ENCODE measurements at places on chromosomes 11 and 22.

DNA sequence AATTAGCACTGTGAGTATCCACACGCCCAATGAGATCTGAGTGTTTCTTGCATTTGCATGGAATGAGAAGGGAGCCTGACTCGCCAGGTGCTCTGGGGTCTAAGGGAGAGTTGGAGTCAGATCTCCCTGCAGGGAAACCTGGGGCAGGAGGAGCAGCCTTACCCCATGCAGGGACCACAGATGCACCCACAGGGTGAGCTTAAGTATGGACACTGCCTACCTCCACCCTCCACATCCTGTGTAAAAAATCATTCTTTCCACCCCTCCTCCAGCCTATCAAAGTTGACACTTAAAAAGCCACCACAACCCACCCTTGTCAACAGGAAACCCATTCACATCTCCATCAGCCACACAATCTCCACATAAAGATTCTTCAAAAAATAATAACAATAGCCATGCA, 67.0 kb upstream of the IGLL5 start:
- DNase-seq: no peak

GRCh38 chr22:44706488-44706887, 4.5 kb downstream of the PRR5 start:
- DNase-seq: no peak

GRCh38 chr11:66894141-66894540, 37.3 kb downstream of the LRFN4 start:
- no peak for DNase-seq

GRCh38 chr11:71936825-71937224, 8.0 kb downstream of the RNF121 start:
- no peak for DNase-seq

DNA sequence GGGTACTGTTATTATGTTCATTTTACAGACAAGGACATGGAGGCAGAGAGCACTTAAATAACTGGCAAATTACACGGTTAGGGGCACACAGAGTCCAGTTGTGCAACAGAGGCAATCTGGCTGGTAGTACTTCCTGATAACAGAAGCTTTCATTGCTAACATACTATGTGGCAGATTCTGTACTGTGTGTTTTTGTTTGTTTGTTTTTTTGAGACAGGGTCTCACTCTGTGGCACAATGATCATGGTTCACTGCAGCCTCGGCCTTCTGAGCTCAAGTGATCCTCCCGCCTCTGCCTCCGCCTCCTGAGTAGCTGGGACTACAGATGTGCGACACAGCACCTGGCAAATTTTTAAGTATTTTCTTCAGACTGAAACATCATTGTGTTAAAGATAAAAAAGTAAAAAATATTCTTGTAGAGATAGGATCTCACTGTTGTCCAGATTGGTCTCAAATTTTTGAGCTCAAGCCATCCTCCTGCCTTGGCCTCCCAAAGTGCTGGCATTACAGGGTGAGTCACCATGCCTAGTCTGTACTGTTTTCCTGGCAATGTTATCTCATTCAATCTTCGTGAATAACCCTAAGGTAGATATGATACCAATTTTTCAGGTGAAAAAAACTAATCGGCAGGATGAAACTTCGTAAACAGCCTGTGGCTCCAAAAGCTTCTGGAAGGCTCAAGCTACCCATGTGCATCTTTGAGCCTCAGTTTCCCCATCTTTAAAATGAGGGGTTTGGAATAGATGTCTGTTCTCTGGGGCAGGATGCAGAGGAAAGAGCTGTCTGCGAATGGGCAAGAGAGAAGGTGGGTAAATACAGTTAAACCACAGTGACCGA, 921 bp upstream of the NUCB2 start:
- DNase-seq: no peak

GRCh38 chr22:19779685-19780268, 19.2 kb downstream of the TBX1 start:
- DNase-seq: no peak

- DNase-seq: no peak
Observed at GRCh38 chr11:3913921-3914320, 58.5 kb downstream of the STIM1 start.

DNA sequence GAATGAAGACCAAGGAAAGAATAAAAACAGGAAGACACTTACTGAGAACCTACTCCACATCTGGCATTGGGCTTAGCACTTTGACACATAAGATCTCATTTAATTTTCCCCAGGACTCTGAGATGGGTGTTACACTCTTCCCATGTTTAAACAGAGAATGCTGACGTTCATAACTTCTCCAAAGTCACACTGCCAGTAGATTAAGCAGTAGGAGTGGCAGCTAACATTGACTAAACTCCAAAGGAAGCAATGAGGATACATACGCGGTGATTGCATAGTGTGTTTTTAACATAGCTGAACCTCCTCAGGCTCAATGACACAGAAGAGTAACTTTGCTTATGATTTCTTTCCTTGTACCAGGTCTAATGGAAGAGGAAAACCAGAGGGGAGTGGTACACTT, 14.5 kb upstream of the OR10V1 start:
- DNase-seq: no peak

DNA sequence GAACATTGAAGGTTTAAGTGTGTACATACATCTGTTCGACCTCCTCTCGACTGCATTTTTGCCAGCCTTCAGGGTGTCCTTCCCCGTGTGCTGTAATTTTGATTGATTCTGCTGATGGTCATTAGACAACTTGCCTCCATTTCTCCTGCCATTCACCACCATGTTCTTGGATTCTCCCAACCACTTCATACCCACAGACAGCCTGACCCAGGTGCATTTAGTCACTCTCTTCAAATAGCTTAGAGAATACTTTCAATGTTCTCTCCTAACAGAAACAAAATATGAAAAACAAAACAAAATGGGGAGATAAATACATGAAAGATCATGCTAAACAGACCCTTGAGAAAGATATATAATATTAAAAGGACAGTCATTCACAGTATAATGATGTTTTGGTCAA, 23.2 kb downstream of the KMT5B start:
- DNase-seq: no peak

DNA sequence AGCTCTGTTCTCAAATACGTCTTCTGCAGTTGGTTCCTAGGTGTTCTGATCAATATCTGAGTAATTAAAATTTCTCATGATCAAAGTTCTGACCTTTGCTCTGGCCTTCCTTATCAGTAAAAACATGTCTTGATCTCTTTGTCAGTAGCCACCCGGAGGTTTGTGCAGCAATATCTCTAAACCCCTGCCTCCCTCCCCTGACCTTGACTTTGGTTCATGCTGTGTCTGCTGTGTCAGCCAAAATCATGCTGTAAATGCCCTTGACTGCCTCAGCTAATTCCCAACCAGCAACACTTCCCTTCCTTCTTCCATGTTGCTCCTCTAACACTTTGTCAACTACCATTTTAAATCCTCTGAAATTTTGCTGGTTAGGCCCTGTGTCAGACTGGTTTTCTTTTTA, 424.7 kb downstream of the FAM181B start:
- no peak for DNase-seq

GRCh38 chr22:47460176-47460575, 697.7 kb downstream of the TBC1D22A start:
- no peak for DNase-seq

GRCh38 chr11:76314741-76315090, 66.2 kb downstream of the THAP12 start:
- DNase-seq: no peak

- peak; percentile 62 for DNase-seq
Observed at GRCh38 chr22:50599816-50600455, 657 bp upstream of the MAPK8IP2 start.

DNA sequence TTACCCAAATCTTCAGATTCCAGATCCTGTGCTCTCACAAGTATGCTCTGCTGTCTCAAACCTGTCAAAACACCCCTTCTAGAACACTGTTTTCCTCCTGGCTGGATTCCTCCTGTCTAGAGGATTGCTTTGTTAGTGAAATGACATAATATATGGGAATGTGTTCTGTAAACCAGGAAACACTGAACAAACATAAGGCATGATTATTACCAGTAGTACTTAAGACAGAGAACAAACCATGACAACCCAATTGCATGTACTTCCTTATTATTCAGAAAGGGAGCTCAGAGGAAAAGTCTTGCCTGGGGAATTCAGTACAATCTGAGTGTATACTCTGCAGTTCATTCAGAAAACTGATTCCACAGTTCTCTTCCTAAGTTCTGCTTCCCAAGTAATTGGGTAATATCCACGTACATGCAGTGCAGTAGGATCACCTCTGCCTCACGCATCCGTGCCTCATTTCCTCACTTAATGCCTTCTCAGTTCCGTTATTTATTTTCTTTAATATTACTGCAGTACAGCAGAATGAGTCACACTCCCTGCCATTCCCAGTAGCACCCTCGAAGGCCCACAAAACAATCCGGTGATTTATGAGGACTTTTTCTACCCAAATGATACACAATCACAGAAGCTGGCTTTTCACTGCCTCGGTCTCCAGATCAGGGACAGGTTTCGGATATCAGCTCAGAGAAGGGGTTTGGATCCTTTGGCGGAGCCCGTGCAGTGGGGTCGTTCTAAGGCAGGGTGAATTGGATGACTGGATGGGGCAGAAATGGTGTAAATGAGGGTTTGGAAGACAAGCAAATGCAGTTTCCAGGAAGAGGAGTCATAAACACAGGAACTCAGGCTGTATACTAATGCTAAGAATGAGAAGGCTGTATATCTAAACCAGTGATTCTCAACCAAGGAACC, 896.9 kb downstream of the KCNA4 start:
- no peak for DNase-seq

DNA sequence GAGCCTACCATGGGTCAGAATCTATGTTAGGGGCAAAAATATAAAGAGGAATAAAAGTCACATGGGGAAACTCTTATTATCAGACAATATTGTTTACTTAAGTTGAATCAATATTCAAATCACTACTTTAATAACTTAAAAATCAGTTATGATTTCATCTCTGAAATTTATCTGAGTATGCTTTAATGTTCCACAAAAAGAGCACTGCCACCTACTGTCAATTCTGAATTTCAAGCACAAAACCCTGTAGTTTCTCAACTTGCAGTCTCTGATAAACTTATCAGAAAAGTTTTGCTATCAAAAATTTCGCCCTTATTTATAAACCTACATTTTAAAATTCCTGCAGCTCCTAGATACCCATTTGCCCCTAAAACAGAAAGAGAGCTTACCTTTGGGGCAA, 47.3 kb downstream of the RDX start:
- no peak for DNase-seq

DNA sequence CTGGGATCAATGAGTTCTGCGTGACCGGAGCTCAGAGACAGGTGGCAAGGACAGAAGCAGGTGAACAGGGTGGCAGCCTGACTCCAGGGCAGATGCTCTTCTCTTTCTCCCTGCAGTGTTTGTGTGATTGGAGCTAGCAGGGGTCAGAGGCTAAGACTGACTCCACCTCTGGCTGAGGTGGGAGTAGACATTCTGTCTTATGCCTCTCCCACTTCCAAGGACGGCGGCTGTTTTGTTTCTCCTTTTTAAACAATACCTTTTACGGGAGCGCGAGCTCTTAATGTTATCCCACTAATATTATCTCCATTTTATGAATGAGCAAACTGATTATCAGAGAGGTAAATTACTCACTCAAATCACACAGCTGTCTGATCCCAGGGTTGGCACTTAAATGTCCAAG, 323.7 kb downstream of the MIAT start:
- DNase-seq: no peak

- peak; percentile 25 for DNase-seq
Observed at GRCh38 chr22:22823131-22823810, 64.3 kb upstream of the IGLL5 start.

DNA sequence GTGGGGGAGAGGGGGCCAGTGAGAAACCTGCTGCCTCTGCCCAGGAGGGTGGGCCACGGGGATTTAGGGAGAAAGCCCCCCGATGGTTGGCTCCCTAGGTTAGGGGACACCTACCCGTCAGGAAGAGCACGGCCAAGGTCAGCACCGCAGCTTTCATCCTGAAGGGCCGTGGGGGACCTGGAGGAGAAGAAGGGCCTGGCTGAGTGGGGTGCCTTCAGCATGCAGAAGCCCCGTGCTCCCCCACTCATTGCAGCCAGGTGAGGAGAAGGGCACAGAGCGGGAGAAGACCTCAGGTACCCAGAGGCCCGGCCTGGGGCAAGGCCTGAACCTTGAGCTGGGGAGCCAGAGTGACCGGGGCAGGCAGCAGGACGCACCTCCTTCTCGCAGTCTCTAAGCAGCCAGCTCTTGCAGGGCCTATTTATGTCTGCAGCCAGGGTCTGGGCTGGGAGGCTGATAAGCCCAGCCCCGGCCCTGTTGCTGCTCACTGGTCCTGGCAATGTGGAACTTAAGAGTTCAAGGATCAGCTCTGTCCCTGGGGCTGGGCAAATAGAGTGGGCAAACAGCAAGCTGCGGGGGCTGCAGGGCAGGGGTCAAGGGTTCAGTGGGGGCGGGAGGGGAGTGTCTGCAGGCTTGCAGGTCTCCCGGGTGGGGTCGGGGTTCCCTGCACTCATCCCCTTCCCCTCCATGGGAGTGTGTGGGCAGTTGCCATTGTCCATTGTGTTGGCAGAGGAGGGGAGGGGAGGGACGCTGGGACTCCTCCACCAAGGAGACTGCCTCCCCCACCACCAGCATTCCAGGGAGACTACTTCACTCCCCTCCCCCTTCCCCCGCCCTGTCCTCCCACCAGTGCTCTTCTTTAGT, at the start of gene APOA1:
TSS of gene APOA1 (minus strand) at position 392 of the 861 bp plus-strand sequence. CDS start at position 157, 235 bp downstream.
- DNase-seq: no peak

- DNase-seq: no peak
Observed at GRCh38 chr11:14444441-14445189, 55.0 kb downstream of the COPB1 start.

DNA sequence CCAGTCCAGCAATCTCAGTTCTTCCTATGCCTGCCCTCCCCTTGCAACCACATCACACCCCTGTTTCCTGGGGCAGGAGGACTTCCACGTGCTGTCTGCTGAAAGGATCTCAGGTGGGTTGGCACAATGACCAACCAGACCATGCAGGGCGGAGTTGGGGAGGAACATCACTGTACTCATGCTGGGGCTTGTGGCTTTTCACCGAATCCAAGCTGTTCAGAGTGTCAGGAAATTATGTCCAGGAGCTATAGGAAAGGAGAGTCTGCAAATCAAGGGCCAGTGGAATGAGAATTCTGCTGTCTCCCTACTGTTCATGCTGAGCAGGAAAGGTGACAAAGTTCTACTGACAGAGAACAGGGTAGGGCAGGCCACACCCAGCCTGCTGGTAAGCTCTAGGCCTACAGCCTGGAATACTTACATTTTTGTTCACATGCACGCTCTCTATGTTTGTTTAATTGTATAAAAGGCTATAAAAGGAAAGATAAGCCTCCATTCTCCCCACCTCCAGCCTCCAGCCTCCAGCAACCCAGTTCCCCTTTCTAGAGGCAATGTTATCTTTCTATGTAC, 1.7 kb upstream of the PLAAT2 start:
- DNase-seq: no peak

Data from KBM-7 (cell line).